ENCODE measurements at places on chromosomes 5 and 9. TPM values are rescaled to one million over a fixed set of nuclear protein-coding genes. Genes with fewer than 3 reads are reported as not detected.

Gene RMRP
- 8,462 TPM for total RNA-seq

Gene ADRB2
- total RNA-seq = 43.2 TPM

GRCh38 chr9:89805571-89806292 is 200.9 kb downstream of the GADD45G start:
- DNase-seq = no peak

Gene PURA
- total RNA-seq = 29.7 TPM

Gene LCN15
- not detected for total RNA-seq

DNA sequence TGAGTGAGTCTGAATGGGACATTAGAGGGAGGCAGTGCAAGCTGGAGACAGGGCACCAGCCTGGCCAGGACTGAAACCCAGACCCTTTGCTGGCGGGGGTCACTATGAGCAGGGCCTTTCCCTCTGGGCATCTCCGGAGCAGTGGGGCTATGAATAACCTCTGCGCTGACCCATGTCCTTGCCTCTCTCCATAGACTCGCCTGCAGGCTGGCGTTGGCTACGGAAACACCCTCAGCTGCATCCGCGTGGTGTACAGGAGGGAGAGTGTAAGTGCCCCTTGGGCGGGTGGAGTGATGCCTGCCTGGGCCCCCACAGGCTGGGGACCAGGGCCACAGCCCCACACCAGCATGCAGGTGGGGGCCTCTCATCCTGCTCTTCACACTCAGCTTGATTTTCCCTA is 15.8 kb downstream of the SLC25A48 start:
- DNase-seq = no peak

Gene CCNJL
- total RNA-seq = 5.6 TPM

- DNase-seq = no peak
Measured at GRCh38 chr9:87535817-87536539, 38.3 kb downstream of the DAPK1 start.

DNA sequence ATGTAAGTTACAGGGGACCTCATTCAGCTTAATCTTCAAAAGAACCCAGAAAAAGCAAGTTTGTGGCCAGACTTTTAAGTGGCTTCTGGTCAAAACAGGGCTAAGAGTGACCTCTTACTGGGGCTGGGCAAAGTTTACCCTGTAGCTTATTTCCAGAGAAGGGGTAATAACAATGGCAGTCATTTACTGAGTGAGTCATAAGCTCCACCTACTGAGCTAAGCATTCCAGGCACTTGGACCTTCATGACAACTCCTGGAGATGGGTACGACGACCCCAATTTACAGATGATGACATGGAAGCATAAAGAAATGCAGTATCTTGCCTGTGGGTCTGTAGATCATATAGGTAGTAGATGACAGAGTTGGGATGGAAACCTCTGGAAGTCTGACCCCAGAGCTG is 4.7 kb upstream of the GPR151 start:
- DNase-seq = no peak

DNA sequence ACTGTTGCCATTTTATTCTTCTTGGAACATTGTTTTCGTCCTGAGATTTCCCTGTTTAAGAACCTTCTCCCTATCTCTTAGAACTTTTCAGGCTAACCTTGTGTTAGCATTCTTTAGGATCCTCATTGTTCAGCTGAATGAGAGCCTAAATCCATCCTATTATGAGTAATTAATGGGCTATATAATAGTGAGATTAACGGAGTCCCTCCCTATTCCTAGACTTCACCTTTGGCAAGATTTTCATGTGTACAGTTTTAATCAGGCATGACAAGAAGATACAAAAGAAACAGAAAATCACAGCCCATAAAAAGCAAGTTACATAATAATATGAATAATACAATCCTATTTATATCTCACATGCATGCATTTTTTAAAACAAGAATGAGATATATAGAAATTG is 9.1 kb upstream of the MSMP start:
- no peak for DNase-seq

Gene KCTD16
- 0.25 TPM for total RNA-seq

Gene PDGFRB
- 173 TPM for total RNA-seq

Gene PLAC8L1
- total RNA-seq = not detected

Gene C9orf43
- not detected for total RNA-seq

Gene PRDM9
- not detected for total RNA-seq

Gene ENTPD8
- not detected for total RNA-seq

GRCh38 chr9:91188719-91189590 is 172.8 kb downstream of the AUH start:
- no peak for DNase-seq

GRCh38 chr5:161966564-161966963 is 101.0 kb upstream of the GABRG2 start:
- DNase-seq = no peak

GRCh38 chr9:10026443-10026984 is 586.3 kb downstream of the PTPRD start:
- DNase-seq = no peak

- no peak for DNase-seq
Measured at GRCh38 chr9:105855987-105856386, 161.6 kb downstream of the TMEM38B start.

GRCh38 chr9:88828018-88828417 is 163.2 kb upstream of the S1PR3 start:
- DNase-seq = no peak

Gene CCNI2
- total RNA-seq = not detected

Gene SLC34A3
- not detected for total RNA-seq

Gene LHX3
- total RNA-seq = not detected

GRCh38 chr9:33816327-33817252 is at the start of gene UBE2R2:
Gene UBE2R2 (plus strand): TSS chr9:33817160. CDS start chr9:33817758, 598 bp downstream.
- no peak for DNase-seq

DNA sequence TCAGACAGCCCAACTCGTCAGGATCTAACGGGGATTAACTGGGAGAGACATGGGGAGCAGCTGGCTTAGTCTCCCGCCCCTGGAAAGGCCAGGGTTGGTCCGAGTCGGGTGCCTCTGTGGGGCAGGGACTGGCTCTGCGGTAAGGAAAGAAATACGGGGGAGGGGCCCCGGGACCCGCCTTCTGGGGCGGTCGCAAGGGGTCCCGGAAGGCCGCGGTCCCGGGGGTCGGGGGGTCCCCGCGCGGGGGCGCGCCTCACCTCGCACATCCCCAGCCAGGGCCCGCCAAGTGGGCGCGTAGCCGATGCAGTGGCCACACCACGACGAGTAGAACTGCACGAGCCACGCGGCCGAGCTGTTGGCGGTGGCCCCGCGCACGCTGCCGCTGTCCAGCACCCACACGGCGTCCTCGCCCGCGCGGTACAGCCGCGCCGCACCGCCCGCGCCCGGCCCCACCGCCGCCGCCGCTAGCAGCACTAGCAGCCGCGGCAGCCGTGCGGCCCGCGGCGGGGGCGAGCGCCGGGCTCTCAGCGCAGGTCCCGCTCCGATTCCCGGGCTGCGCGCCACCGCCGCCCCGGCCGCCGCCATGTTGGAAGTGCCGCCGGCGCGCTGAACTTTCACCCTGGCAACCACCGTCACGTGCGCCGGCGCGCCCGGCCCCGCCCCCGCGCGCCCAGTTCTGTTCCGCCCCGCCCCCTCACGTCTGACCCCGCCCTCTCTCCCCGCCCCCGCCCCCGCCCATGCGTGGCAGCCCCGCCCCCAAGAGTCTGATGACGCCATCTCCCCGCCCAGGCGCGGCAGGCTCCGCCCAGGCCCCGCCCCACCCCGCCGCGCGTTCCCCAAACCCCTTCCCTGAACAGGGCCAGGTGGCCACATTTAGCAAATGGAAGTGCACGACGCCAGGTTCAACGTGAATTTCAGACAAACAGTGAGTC is at the start of gene QSOX2:
Gene QSOX2 (minus strand): TSS at position 594 of the 932 bp plus-strand sequence. CDS start 9 bp downstream, at position 585.
- no peak for DNase-seq

DNA sequence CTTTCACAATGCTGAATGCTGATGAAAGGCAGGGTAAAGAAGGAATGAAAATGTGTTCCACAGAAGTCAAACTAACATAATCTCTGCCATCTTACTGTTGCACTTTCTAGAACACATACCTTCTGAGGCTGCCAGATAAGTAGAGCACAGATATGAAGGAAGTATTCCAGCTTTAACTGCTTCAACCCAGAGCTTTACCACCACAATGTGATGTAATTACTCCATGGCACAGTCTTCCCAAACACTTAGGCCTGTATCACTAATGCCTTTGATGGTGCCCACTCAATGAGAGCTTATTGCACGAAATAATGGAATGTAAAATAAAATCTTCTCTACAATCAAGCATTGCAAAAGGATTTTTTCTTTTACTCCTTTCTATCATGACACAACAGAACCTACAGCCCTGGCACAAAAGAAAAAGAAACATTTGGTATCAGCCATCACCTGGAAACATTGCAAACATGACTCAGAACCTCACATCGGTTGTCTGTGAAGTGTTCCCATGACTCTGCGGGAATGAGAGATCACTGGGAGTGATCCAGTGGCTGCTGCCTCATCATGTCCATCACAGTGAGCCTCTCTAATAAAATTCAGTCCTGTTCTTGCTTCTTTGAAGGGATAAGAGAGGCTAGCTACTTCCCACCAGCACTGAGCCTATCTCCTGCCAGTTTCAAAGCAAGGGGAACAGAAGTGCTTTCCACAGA is 385.8 kb downstream of the EFNA5 start:
- DNase-seq = no peak

GRCh38 chr9:79610019-79610631 is 38.4 kb downstream of the TLE4 start:
- DNase-seq = no peak

DNA sequence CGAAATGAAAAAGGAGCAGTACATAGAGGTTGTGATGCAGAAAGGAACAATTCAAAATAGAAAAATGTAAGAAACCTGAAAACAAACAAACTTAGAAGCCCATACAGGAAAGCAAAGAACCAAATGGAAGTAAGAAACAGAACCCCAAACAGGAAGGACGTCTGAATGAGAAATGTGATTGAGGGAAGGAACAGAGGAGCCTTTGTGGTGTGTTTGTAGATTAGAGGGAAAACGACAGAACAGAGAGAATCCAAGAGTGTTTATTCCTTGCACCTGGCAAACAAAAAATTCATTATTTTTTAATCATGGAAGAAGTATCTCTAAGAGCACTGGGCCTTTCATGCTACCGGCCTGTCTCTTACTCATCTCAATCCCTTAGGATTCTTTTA is 67.8 kb upstream of the ZSWIM6 start:
- no peak for DNase-seq

DNA sequence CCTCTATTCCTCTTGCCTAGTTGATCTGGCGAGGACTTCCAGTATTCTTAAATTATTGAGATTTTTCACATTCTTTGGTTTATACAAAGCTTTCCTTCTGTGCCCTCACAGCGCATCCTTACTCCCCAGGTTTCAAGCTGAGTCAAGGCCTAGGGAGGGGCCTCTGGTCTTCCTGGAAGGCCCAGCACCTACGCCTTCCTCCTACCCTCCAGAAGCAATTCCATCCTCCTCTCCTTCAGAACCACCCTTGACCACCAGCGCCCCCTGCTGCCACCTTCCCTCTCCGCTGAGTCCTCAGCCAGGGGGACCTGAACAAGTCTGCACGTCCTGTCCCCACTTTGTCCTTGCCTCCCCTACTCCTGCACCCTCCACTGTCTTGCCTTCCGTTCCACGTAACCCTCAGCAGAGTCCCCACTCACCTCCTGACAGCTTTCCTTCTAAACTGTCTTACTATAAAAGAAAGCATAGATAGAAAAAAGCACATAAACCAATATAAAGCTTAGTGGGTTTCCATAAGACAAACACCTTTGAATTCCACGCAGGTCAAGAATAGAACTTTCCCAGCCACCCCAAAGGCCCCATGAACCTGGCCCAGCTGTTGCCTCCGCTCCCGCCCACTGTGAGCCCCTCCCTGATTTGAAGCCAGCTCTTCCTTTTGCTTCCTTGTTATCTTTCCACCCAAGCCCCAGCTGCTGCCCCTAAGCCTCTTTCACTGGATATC is 63.0 kb upstream of the CTSL start:
- peak; percentile 74 for DNase-seq

- DNase-seq = no peak
Measured at GRCh38 chr5:133842846-133843611, 125.4 kb downstream of the C5orf15 start.

Gene TMEM8B
- 11.3 TPM for total RNA-seq

DNA sequence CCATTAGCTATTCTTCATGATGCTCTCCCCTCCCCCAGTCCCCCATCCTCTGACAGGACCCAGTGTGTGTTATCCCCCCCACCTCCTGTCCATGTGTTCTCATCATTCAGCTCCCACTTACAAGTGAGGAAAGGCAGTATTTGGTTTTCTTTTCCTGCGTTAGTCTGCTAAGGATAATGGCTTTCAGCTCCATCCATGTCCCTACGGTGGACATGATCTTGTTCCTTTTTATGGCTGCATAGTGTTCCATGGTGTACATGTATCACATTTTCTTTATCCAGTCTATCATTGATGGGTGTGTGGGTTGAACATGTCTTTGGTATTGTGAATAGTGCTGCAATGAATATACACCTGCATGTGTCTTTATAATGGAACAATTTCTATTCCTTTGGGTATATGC is 101.3 kb upstream of the ICE1 start:
- no peak for DNase-seq

Gene SLC1A1
- 1.5 TPM for total RNA-seq

- DNase-seq = no peak
Measured at GRCh38 chr5:55544341-55544740, 9.6 kb upstream of the PLPP1 start.

DNA sequence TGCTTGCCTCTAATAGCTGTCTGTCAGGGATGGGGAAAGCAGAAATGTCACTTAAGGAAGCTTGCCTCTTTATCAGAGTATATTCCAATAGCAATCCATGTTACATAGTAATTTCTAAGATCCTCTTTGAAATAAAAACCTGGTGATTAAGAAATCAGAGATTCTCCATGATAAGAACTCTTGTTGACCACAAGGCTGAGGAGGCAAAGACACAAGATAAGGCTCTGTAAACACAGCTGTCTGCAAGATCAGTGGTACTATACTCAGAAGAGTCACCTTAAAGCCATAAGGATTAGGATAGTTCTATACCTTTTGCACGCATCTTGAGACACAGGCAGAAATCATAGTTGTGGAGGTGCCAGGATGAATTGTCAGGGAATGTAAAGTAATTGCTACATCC is 40.3 kb downstream of the HEXB start:
- no peak for DNase-seq

- DNase-seq = no peak
Measured at GRCh38 chr5:134503088-134503936, 22.2 kb upstream of the JADE2 start.

Gene TAS2R1
- not detected for total RNA-seq

Gene PCDHGA5
- total RNA-seq = 8.6 TPM

- DNase-seq = no peak
Measured at GRCh38 chr9:69584759-69585158, 87.4 kb downstream of the APBA1 start.

Gene CTXN3
- total RNA-seq = not detected

- no peak for DNase-seq
Measured at GRCh38 chr5:22787807-22788206, 65.3 kb downstream of the CDH12 start.

GRCh38 chr9:130461218-130461630 is 16.5 kb downstream of the ASS1 start:
- DNase-seq = no peak

DNA sequence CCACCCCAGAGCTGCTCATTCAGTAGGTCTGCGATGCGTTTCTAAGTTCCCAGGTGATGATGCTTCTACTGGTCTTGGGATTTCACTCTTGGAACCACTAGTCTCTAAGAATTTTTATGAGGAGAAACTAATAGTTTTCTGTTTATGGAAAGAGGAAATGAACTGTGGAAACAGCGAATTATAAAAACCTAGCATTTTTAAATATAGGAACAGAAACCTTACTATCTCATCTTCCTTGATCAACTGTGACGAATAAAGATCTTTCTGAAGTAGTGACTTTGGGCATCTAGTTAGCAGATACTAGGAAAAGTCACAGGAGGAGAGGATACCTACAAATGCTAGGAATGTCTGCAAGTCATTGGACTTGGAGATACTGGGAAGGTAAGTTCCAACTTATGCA is 376.8 kb upstream of the RFX3 start:
- DNase-seq = no peak

- DNase-seq = no peak
Measured at GRCh38 chr9:35136866-35137265, 21.2 kb upstream of the ATOSB start.

Measured in vagina (tissue), 2 donors.